ENCODE measurements at places on chromosomes 4 and X. TPM values are rescaled to one million over a fixed set of nuclear protein-coding genes. Genes with fewer than 3 reads are reported as not detected.

GRCh38 chr4:143512978-143513313 is 556 bp upstream of the SMARCA5 start:
- DNase-seq: no peak

The SOX3 gene
- total RNA-seq: not detected

GRCh38 chrX:148542481-148543255 is 42.3 kb downstream of the AFF2 start:
- no peak for DNase-seq

- no peak for DNase-seq
Measured at GRCh38 chr4:8869898-8870646, 1.6 kb downstream of the HMX1 start.

DNA sequence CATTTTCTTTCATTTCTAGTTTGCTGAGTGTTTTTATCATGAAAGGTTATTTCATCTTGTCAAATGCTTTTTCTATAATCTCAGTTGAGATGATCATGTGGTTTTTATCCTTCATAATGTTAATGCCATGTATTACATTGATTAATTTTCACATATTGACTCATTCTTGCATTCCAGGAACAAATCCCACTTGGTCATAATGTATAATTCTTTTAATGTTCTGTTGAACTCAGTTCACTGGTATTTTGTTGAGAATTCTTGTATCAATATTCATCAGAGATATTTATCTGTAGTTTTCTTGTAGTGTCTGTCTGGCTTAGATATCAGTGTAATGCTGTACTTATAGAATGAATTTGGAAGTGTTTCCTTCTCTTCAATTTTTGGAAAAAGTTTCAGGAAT is 16.7 kb upstream of the LHFPL1 start:
- DNase-seq: no peak

DNA sequence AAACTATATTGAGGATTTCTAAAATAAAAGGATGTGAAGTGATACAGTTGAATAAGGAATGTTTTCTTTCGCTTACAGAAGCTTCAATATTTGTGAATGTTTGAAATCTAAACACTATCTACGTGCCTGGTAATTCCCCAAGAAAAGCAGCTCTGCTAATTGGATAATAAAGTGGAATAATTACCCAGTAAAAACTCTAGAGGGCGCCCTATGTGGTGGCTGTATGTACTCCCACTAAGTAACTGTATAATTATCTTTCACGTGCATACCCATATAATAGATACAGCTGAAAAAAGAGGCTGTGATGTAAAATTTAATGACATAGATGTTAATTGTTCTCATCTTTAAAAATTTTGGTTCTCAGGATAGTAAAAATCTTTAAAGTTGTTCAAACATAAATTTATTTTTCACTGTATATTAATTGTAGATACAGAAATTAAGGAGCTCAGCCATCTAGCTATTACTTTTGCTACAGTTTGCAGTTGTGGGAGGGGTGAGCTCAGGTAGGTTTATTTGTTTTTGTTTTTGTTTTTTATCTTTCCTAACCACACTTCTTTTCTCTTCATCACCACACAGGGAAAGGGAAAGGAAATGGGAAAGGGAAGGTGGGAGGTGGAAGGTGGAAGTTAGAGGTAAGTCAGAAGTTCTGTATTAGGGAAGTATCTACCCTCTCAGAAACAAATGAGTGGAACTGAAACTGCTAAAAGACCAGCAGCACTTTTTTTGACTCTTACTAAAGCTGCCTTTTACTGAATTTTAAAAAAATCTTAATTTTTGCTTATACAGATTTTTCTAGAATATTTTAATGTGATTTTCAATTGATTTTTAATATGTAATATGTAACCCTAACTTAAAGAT is 151.7 kb upstream of the RPS6KA6 start:
- no peak for DNase-seq

GRCh38 chr4:150828159-150828558 is 186.9 kb downstream of the LRBA start:
- no peak for DNase-seq

The TRIM2 gene
- 25.7 TPM for total RNA-seq

- no peak for DNase-seq
Measured at GRCh38 chr4:181548873-181549575, 694.2 kb upstream of the TENM3 start.

The TLR2 gene
- total RNA-seq: 25.1 TPM

The MED12 gene
- total RNA-seq: 65.8 TPM

DNA sequence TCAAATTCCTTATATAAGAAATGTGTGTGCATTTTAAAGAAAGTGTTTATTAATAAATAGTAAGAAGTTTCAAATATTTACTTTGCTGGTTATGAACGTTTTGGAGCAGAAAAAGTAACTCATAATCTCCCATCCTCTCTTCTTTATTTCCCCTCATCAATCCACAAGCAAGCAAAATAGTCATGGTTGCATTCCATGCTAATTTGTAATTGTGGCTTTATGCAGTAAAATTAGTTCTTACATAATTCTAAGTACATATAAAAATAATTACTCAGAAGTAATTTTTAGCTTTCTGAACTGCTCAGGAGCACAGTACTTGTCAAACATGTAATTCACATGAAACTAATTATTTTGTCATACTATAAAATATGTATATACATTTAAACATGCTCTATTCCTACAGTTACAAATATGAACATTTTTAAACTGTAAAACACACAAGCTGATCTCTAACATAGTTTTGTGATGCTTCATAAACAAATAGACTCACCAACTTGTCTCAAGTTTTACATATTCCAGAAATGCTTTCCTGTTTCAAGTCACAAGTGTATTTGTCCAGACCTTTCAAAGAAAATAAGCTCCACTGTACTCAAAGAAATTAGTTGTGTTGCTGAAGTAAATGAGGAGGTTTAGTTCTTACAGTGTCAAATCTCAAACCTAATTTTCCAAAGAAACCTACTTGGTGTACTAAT is 218.9 kb downstream of the PABPC4L start:
- DNase-seq: no peak

DNA sequence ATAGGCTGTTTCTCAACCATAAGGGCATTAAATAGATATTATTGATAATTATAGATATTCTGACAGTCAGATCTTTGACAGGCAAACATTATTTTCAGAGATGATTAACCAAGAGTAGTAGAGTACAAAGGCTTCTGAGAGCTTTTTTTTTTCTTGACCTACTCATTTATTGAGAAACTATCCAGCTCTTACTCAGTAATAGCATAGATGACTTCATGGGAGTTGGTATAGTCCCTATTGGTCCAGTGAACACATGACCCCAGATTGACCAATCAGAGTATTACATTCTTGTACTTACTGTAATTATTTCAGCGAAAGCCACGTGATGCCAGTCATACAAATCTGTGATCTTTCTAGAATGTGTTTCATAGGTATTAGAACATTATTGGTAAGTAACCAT is 508.7 kb downstream of the FSTL5 start:
- no peak for DNase-seq

DNA sequence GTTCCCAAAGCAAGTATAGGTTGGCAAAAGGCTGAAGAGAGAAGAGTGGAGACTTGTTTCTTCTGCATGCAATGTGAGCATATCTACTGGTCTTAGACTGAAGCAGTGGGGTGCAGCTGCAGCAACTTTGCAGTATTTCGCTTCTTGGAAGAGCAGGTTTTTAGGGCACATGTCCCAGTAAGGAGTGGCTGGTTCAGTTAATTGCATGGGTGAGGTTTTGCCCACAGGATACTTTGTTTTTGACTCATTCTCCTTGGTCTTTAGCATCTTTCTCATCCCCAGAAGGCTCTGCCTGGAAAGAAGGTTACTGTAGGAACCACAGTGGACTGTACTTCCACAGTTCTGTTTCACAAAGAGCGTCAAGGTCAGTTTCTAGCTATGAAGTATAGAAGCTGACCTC is 68.0 kb upstream of the NR3C2 start:
- no peak for DNase-seq

DNA sequence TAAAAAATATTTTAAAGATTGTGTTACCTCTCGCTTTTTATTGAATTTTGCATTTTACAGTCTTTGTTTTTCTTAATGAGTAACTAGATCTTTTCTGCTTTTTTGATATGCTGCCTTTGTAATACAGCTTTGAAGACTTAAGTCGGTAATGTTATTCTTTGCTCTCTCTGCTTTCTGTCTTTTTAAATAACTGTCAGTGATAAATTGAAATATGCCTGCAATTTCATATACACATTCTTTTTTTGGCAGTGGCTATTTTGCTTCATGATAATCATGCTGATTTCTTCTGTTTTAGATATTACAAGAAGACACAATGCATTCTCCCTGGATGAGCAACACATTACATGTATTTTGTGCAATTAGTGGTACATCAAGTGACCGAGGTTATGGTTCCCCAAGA is 42.0 kb upstream of the IL13RA1 start:
- no peak for DNase-seq

DNA sequence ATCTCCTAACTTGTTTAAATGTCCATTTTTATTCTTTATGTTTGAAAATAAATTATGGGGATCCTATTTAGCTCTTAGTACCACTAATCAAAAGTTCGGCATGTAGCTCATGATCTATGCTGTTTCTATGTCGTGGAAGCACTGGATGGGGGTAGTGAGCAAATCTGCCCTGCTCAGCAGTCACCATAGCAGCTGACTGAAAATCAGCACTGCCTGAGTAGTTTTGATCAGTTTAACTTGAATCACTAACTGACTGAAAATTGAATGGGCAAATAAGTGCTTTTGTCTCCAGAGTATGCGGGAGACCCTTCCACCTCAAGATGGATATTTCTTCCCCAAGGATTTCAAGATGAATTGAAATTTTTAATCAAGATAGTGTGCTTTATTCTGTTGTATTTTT is 27.6 kb downstream of the NUDT6 start:
- DNase-seq: no peak

DNA sequence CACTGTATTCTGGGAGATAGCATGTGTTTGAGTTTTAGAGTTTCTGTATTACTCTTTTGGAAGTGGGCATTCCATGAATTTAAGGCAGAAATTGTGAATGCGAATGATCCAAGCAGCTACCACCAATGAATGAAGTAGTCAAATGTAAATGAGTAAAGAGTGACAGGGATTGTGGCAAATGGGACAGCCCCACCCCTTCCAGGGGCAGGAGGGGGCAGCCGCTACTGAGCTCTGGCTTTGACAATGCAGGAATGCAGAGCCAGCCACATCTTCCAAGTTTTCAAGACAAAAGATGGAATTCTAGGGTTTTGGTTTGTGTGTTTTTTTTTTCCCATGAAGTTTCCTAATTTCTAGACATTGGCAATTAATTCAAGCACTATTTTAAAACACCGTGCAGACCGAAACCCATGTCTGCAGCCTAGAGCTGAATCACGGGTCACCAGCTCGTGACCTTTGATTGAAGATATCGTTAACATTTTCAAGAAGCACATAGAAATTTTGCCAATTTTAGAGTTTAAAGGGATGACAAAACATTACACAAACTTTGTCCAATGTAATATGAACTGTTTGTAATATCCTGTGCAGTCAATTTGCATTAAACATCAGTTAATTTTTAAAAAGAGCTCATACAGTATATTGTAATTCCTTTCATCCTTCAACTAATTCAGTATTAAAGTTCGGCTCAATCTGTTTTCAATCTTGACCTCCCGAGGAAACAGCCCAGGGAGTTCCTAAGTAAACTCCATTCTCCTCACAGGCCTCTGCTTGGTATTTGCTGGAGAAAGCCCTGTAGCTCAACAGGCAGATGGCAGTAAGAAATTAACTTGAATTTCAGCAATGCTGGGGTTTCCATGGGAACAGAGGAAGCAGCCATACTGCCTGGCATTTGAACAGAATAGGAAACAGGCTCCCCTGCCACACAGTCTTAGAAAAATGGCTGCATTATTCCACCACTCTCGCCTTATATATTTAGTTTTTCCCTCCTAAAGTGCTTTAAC is 83.4 kb downstream of the UCHL1 start:
- DNase-seq: no peak

The FAT1 gene
- 86.4 TPM for total RNA-seq

- no peak for DNase-seq
Measured at GRCh38 chrX:71291381-71291780, 7.9 kb downstream of the NONO start.

The BTC gene
- total RNA-seq: 1.7 TPM

DNA sequence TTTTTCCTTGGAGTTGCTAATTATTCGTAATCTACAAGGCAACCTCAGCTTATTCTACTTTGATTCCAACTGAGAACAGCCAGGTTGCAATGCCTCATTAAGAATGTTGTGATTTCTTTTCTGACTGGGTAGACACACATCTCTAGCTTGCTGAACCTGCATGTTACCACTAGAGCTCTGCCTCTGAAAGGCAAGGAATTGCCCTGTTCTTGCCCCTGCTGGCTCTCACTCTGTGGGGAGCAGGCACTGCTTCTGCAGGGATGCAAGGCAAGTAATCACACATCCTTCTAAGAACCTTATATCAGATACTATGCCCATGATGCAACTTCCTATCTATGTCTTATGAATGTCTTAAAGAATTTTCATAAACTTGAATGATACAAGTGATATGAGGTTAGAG is 503.2 kb downstream of the PACRGL start:
- no peak for DNase-seq

- DNase-seq: no peak
Measured at GRCh38 chrX:36573720-36574119, 434.4 kb upstream of the FAM47C start.

The SPANXC gene
- not detected for total RNA-seq

The ESX1 gene
- not detected for total RNA-seq

DNA sequence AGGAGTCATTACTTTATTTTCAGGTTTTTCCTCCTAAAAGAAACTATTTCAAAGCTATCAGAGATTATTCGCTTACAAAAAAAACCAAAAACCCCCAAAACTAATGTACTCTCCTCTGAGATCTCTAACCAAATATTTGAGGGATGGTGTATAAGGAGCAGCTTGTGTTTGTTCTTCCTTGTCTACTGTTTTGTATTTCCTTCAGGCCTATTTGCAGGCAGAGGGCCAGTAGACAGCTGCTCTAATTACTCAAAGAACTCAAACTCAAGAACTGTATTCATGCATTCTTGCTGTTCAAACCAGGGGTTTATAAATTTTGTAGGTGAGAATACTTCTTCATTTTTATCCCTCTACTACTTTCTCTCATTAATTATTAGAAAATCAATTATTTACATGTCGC is 51.3 kb downstream of the SH3RF1 start:
- no peak for DNase-seq

- DNase-seq: peak; percentile 53
Measured at GRCh38 chr4:186726426-186727168, 2.9 kb upstream of the FAT1 start.

The RIBC1 gene
- not detected for total RNA-seq

- peak; percentile 48 for DNase-seq
Measured at GRCh38 chr4:140691369-140691768, 64.8 kb downstream of the TBC1D9 start.

GRCh38 chr4:113694008-113694407 is 67.5 kb downstream of the CAMK2D start:
- no peak for DNase-seq
